ENCODE measurements at places on chromosomes 2 and 18. TPM values are rescaled to one million over a fixed set of nuclear protein-coding genes. Genes with fewer than 3 reads are reported as not detected.
A peak's percentile ranks its signal among the peaks of the same experiment; 100 is the strongest.

DNA sequence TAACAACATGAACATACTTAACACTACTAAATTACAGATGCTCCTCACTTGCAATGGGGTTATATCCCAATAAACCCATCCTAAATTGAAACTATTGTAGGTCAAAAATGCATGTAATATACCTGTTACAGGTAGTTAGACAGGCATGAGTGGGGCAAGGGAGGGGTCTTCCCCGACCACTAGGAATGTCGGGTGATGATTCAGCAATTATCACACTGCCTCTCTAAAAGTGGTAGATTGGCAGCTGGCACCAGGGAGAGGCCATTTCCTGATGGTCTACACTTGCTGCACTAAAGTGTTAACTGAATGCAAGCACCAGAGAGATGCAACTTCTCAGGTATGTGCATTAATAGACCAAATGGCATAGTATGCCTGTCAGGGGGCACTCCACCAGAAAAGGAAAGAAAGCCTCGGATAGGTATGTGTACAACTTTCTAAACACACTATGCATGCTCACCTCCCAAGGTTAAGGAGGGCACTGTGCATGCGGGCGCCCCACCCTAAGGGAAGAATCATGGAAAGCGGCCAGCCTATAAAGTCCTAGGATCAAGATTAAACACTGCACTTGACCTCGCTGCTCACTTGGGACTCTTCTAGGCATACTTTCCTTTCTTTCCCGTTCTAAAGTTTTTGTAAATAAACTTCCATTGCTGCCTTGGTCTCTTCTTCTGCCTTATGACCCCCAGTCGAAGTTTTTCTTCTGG, 35.6 kb downstream of the PIGN start:
- DNase-seq: no peak

Gene CXCR1
- 0.44 TPM for total RNA-seq

DNA sequence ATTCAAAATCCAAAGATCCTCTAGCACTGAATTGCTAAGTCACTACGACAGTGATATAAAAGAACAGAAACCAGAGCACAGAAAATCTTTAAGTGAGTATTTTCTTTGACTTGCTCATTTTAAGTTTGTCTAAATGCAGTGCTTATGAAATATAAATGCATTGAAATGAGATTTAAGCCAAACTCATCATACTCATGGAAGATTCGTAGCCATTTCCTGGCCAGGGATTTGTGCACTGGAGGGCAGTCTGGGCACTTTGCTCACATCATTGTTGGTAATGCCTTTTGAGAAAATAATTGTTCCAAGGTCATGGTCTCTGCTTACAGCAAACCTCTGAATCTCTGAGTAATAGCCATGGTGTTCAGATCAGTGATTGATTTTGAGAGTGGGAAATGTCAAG, 307.7 kb downstream of the ARHGAP15 start:
- DNase-seq: no peak

Gene DOCK10
- total RNA-seq: 1.6 TPM

GRCh38 chr2:168184681-168185513, 62.5 kb downstream of the STK39 start:
- no peak for DNase-seq

- no peak for DNase-seq
These were observed 31.2 kb upstream of the MYCN start for GRCh38 chr2:15909157-15909556.

Gene C2orf15
- not detected for total RNA-seq

DNA sequence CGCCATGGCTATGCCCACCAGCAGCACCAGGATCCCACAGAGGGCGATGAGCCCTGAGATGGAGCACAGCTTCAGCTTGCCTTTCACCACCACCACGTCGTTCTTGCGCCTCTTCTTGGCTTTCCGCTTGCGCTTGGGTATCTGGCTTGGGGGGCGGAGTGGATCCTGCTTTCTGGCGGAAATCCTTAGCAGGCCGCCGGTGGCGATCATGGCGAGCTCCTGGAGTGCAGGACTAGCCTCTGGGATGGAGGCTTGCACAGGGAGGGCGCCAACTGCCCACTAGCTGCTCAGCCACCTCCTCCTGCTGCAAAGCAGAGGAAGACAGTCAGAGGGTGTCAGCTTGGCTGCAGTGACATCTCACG, 3.5 kb downstream of the TMEM200C start:
- DNase-seq: no peak

GRCh38 chr2:15177103-15177502, 384.0 kb downstream of the NBAS start:
- DNase-seq: no peak

DNA sequence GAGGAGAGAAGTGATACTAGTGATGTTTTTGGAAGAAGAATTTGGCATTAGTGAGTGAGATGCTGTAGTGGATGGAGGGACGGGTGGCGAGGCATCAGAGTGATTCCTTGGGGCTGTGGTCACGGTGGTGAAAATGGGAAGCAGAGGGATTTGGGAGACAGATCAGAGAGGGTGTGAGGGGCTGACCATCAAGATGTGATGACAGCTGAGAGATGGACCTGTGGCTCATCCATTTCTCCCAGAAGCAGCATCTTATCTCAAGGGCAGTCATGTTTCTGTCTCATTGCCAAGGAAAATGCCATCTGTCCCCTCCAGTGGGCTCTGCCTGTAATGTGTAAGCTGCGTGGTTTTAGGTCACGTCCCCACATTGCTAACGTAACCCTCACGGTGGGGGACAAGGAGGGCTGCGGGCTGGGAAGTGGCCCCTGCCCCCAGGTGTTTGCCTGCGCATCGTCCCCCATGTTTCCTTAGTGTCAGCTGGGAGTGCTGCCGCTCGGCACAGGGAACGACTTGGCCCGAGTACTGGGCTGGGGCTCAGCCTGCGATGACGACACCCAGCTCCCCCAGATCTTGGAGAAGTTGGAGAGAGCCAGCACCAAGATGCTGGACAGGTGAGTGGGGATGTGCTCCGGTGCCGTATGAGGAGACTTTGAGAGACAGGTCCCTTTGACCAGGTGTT, 91.0 kb downstream of the DGKD start:
- DNase-seq: no peak

DNA sequence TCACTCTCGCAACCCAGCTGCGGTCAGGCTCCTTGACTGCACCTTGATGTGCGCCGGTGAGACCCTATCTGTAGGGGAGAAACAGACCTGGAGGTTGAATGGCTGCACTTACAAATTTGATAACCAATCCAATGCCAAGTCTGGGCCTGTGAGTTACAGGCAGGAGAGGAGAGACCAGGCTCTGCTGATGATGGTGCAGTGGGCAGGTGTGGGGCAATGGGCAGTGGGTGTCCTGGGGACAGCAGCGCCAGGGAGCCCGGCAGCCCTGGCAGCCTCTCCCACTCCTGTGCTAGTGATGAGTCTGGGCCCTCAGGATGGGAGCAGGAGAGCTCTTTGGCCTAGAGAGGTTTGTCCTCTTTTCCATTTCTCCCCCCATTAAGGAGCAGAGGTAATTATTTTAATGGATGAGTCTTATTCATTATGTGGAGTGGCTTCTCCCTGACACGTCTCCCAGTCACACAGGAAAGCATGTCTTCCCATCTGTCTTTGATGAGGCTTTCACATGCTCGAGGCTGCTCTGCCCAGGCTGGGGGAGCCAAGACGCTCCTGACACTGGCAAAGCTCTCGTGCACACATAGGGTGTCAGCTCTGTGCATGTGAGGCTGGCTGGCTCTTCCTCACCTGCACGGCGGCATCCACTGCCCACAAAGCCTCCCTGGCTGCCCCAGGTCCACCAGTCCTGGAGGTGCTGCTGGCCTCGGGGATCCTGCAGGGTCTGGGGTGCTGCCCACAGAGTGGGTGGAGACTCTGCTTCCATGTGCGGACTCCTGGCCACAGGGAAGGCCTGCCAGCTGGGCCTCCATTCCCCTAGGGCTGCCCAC, 10.0 kb upstream of the ALLC start:
- DNase-seq: no peak

DNA sequence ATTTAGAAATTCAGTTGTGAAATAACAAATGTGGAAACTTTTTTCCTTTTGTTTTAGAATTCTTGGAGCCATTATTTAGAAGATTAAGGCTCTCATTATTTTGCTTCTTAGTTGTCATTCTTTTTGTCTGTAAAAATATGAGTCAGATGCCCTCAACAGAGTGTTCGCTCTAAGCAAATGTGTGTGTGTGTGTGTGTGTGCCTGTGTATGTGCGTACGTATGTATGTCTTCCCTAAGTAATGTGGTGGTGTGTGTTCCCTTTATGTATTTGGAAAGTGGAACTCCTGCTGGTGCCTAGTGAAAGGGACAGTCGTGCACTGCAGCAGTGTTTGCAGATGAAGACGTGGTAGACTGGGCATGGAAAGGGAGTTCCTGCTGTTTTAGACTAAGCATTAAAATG, 27.5 kb downstream of the ZNF407 start:
- no peak for DNase-seq

DNA sequence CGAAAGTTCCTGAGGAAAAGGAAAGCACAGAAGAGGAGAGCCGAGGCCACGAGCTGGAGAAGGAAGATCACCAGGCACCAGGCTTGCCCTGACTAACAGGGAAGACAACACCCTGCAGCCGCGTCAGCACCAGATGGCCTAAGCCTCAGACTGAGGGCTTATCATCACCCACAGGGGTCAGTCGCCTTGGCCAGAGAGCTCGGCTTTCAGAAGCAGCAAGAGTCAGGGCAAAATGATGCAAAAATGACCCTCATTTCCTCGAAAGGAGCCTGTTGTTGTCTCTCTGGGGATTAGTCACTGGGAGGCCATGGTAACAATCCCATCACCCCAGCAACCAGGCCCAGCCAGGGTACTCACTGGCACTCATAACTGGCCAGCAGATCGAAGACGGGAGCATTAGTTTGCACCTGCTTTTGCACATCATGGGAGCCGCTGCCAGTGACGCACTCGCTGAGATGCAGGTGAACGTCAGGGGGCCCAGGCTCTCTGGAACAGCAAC, 42.7 kb upstream of the ZFP36L2 start:
- DNase-seq: peak; percentile 87

- DNase-seq: no peak
These were observed 7.3 kb downstream of the EMILIN2 start for GRCh38 chr18:2853926-2854664.

- DNase-seq: no peak
These were observed 111.6 kb downstream of the ZNF521 start for GRCh38 chr18:25240420-25240770.

- no peak for DNase-seq
These were observed 121.2 kb upstream of the SLC35G4 start for GRCh38 chr18:11488175-11488574.

DNA sequence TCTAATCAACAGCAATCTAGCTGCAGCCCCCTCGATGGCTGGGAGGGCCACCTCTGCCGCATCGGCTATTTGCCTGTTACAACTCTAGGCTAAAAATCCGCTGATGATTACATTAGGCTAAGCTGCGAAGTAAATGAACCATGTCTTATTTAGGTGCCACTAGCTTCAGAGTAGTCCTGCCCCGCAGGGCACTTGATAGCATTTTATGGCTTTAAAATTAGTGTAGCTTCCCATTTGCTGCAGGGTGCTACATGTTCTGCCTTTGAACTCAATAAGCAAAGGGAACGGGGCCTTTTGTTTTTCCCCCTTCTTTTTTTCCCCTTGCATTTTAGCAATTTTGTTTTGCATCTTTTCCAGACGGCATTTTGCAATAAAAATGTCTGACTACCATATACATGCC, 270.2 kb downstream of the GBX2 start:
- no peak for DNase-seq

DNA sequence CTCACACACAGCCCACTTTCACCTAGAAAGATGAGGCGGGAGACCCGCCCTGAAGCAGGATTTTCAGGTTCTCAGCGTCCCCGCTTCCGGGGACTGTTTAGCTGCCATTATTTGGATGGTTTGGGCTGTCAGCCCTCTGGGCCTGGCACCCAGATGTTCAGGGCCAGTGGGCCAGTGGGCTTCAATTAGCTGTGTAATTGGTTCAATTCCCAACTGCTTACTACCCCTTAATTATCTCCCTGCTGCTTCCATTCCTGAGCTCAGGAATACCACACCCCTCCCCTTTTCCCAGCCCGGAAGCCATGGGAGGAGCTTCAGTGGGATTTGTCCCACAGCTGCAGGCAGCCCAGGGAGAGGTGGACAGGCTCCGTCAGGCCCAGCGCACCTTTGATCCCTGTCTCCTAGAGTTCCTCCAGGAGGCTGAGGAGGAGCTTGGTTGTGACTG, 114.1 kb upstream of the MYCN start:
- no peak for DNase-seq

Gene CYBRD1
- 48.4 TPM for total RNA-seq

DNA sequence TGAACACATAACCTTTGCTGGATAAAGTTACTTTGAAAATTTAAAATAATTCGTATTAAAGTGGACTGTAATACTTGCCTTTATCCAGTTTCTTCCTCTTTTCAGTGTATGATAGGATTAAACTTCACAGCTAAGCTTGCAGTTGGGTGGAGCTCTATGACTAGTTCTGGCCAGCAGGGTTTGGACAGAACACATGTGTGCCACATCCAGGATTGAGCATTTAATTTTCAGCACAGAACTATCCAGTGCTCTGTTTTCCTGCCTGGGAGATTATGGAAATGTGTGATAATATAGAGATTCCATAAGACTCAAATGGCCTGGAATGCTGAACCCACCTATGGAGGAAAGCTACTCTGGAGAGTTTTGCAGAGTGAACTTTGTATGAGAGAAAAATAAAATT, 200.2 kb downstream of the OSR1 start:
- no peak for DNase-seq

Gene TEX44
- total RNA-seq: not detected
